Frontal cortex (tissue), 4 donors: ENCODE measurements at places on chromosomes 2 and 18.

DNA sequence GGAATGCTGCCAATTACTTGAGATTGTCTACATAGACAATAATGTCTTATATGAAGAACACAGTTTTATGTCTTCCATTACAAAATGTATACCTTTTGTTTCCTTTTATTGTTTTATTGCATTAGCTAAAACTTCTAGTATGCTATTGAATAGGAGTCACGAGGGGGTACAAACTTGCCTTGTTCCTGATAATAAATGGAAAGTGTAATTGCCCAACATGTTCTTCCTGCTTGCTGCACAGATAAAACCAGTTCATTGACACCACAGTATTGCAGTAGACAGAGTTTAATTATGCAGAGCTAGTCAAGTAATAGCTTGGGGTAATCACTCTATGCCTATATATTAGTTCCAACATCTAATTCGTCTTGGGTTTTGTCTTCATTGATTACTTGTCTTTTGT, 1276.2 kb upstream of the NRXN1 start:
- DNase-seq = no peak

DNA sequence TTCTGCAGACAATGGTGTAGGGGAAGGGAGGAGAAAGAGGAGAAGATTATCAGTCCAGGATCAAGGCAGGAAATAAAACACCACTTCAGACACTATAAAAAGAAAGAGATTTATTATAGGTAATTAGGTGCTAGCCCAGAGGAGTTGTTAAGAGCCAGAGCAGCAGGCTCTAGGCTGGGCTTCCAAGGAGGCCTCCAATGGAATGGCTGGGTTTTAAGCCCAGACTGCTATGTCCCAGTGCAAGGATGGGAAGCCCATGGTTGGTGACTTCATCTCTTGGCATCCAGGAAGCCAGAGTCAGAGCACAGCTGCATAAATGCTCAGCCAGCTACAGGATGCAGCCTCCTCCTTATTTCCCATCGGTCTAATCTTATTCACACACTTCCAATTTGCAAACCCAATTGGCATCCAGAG, 95.6 kb downstream of the LAMA3 start:
- no peak for DNase-seq

- DNase-seq = no peak
Measured at GRCh38 chr2:172674968-172675303, 60.7 kb upstream of the RAPGEF4 start.

DNA sequence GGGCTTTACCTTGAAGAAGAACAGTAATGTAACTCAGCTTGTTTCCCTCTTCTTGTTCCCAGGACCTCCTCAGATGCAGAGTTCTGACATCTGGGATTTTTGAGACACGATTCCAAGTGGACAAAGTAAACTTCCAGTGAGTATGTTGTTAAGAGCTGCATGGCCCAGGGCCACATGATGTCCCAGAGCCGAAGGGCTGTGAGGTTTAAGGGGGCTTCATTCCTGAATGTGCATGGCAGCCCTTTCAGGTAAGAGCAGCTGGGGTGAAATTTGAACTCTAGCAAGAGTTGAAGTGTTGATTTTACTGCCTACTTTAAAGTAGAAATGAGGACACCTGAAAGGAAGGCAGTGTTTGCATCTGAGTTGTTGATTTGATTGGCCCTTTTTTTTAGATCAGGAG, 13.3 kb downstream of the CHMP1B start:
- DNase-seq = no peak

- DNase-seq = peak; percentile 52
Measured at GRCh38 chr18:6920099-6920955, 190.8 kb downstream of the ARHGAP28 start.

- peak; percentile 9 for DNase-seq
Measured at GRCh38 chr2:153811516-153811915, 60.2 kb upstream of the GALNT13 start.

- no peak for DNase-seq
Measured at GRCh38 chr2:241340631-241341163, 15.4 kb upstream of the FARP2 start.

DNA sequence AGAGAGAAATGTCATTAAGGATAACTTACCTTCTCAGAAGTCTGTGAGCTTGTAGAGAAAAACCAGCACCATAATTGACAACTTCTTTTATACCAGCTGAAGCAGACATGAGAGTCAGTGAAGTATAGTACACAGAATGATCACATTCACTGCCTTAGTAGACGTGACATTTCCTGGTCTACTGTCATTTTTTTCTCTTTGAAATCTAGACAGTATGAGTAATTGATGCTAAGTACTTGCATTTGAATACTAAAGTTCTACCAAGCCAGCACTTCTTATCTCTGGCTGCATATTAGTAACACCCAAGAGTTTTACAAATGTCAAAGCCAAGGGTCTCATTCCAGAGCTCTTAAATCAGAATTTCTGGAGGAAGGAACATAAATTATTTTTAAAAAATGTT, 25.4 kb upstream of the ACADL start:
- DNase-seq = no peak

- no peak for DNase-seq
Measured at GRCh38 chr2:217953011-217953481, 49.7 kb downstream of the TNS1 start.

DNA sequence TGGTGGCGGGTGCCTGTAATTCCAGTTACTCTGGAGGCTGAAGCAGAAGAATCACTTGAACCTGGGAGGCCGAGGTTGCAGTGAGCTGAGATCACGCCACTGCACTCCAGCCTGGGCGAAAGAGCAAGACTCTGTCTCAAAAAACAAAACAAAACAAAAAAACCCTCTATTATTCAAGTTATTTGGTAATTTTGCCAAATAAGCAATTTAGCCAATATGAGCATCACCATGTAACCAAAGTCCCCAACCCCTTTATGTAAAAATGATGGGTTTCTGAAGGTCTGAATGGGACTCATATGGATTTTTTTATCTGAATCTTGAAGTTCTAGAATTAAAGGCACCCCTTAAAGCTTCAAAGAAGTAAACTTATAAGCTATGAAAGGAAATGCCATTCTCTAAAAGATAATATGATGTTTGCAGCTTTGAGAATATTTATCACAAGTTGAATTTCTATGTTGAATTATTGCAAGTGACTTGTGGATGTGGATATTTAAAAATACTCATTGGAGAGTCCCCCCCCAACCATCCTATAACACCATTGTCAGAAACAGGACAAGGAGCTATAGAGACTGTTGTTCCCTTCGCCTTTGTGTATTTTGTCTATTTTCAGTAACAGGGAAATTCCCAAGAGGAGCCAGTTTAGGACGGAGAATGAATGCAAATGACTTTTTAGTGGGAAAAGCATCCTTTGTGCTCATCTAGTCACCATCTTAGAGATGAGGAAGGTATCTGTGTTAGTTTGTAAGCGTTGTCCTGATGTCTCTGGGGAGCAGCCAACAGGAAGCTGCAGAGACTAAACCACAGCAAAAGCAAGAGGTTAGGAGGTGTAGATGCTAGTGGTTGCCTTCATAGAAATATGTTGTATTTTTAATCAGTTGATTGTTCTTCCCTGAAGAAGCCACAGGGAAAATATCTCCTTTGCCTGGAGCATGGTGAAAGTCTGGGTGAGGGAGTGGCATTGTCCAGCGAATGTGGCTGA, 68.3 kb downstream of the TET3 start:
- peak; percentile 42 for DNase-seq

GRCh38 chr18:22174341-22175145, 5.2 kb downstream of the GATA6 start:
- no peak for DNase-seq

GRCh38 chr2:20444101-20444992, 2.5 kb upstream of the RHOB start:
- DNase-seq = no peak

GRCh38 chr18:59715966-59716369, 18.7 kb upstream of the CCBE1 start:
- DNase-seq = no peak

- DNase-seq = no peak
Measured at GRCh38 chr2:63880625-63881024, 38.9 kb downstream of the UGP2 start.

DNA sequence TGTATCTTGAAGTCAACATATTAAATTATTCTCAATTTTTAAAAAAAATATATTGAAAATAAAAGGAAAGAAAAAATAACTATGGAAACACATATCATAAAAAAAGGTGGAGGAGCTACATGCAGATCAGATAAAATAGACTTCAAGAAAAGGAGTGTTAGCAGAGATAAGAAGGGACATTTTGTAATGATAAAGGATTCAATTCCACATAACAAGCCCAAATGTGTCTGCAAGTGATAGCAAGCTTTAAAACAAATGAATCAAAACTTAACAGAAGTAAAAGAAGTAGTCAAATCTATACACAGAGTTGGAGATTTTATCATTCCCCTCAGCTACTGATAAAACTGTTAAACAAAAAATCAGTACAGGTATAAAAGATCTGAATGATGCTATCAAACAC, 74.9 kb downstream of the TTC32 start:
- no peak for DNase-seq

- DNase-seq = no peak
Measured at GRCh38 chr18:49967171-49967570, 153.8 kb upstream of the ACAA2 start.

DNA sequence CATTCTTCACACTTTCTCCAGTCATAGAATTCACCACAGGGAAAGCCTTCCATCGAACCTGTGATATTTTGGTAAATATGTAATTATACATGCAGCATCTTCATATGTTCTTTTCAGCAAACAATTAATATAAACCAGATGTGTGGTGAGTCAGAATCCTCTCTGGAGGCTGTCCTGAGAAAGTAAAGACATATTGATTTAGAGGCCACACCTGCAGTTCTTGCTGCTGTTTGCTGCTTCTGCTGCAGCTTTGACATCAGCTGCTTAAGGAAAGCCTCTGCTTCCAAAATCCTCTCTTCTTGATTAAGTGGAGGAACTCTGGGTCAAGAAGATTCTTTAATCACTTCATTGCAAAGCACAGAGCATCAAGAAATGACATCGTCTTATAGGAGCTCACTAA, 568.8 kb upstream of the ZEB2 start:
- no peak for DNase-seq

GRCh38 chr2:45826884-45827635, 175.6 kb downstream of the PRKCE start:
- DNase-seq = no peak

DNA sequence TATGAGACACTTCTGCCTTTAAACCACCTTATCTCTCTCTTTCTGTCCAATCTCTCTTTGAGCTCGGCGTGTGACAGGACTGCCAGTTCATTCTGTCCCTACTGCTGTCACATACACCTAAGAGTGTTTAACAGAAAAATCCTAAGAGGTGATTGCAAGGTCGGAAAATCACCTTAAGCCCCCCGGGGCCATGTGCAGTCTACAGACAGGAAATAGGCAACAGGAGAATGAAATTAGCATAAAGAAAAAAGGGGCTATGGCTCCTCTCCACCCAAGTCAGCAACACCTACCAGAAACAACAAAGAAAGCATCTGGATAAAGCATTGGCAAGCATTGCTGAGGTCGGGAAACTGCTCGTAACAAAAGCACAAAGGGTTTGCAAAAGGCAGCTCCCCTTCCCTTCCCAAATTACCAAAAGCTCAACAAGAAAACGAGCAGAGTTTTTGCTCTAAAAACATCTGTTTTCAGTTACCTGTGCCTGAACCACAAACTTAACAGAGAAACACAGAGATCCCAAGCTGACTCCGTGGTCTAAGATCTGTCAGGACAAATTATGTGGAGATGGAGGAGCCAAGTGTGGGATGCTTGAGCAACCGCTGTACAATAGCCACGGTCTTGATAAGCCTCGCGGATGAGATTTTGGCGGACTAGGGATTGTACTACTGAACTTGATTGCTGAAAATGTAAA, 30.4 kb downstream of the ANKRD44 start:
- DNase-seq = no peak

GRCh38 chr2:25323610-25324189, 18.0 kb downstream of the DNMT3A start:
- no peak for DNase-seq

DNA sequence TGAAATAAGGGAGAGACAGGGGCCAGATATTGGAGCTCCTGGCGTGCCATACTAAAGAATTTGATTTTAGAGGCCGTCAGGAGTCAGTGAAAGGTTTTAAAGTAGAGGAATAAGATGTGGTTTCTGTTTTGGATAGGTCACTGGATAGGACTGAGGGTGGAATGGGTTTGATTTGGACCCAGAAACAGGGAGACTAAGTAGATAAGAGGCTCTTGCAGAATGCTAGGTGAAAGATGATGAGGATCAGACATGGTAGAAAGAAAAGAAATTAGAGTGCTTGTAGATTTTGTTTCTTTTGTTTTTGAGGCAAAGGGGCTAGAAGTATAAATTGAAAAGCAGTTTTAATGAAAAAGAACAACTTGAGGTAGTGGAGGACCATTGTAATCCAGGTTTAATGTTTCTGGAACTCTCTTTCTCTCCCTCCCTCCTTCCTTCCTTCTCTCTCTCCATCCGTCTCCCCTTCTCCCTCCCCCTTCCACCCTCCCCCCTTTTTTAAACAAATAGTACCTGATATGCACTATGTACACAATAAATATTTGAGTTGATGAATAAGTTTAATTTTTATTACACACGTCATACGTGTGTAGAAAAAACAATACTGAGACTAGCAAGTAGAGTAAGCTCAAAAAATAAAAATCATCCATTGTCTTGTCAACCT, 1.9 kb downstream of the NDUFV2 start:
- no peak for DNase-seq

GRCh38 chr2:162636206-162636728, 202.3 kb downstream of the KCNH7 start:
- DNase-seq = no peak

- no peak for DNase-seq
Measured at GRCh38 chr2:142330458-142330857, 199.6 kb upstream of the LRP1B start.

DNA sequence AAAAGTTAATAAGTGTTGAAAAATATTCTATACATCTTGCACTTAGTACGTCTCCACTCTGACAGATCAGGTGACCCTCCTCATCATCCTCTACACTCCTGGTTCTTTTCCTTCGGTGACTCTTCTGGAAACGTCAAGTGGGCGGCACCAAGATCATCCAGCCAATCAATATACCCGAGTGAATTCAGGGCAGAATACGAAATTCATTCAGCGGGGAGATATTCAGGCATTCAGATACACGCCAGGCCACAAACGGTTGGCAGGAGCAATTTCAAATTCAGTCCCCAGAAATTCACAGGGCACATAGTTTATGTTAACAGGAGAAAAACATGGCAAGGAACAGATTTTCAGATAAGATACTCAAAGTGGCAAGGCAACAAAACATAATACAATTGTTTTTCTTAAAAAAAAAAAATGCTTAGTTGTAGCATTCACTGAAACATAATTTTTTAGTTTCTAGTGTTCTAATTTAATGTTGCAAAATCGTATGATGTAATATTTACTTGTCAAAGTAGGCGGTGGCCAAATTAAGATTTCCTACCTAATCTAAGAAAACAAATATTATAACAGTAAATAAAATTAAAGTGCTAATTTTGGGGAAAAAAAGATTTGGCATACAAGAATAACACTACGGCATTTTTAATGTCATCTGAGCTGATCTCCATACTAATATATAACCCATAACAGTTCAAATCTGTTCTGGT, 4.2 kb downstream of the CLK1 start:
- no peak for DNase-seq

DNA sequence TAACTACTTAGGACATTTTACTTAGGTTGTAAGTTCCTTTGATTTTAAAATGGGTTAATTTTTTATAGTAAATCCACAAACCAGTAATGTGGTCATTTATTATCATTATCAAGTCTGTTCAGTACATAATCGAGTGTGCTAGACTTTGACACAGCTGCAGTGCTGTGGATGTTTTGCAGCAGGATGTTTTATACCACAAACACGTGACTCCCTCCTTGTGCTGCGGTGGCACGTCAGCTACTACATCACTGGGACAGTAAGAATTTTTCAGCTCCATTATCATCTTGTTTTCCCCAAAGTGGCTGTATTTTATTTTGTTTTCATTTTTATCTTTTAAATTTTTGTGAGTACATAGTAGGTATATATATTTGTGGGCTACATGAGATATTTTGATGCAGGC, 70.0 kb downstream of the ATP9B start:
- DNase-seq = no peak
